ENCODE measurements at places on chromosomes 2 and 18. TPM values are rescaled to one million over a fixed set of nuclear protein-coding genes. Genes with fewer than 3 reads are reported as not detected.

Gene DNER
- total RNA-seq: 93.3 TPM

Gene XDH
- under 0.01 TPM for total RNA-seq

Gene MOGAT1
- total RNA-seq: not detected

Gene ERBB4
- 151 TPM for total RNA-seq

Gene MTA3
- total RNA-seq: 54.1 TPM
